ENCODE measurements at places on chromosomes 2 and 18.

DNA sequence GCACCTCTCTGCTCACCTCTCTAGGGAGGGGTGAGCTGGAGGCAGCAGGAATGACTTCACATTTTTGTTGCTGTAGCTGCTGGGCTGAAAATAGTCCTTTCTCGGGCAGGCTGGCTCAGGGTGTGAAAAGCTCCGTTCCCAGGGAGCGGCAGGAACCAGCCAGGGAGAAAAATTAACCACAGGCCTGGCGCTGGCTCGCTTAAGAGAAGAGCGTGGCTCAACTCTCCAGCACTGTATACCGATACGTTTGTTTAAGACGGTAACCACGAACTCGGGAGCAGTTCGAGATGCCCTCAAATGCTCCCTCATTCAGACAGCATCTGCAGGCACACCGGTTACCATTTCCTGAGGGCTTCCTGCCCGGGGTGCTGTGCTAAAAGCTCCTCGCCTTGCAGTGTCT, 129.6 kb downstream of the CELF4 start:
- no peak for DNase-seq

- no peak for DNase-seq
Observed at GRCh38 chr2:188132385-188132784, 159.3 kb upstream of the GULP1 start.

- DNase-seq = no peak
Observed at GRCh38 chr2:205076405-205076804, 531.1 kb downstream of the PARD3B start.

DNA sequence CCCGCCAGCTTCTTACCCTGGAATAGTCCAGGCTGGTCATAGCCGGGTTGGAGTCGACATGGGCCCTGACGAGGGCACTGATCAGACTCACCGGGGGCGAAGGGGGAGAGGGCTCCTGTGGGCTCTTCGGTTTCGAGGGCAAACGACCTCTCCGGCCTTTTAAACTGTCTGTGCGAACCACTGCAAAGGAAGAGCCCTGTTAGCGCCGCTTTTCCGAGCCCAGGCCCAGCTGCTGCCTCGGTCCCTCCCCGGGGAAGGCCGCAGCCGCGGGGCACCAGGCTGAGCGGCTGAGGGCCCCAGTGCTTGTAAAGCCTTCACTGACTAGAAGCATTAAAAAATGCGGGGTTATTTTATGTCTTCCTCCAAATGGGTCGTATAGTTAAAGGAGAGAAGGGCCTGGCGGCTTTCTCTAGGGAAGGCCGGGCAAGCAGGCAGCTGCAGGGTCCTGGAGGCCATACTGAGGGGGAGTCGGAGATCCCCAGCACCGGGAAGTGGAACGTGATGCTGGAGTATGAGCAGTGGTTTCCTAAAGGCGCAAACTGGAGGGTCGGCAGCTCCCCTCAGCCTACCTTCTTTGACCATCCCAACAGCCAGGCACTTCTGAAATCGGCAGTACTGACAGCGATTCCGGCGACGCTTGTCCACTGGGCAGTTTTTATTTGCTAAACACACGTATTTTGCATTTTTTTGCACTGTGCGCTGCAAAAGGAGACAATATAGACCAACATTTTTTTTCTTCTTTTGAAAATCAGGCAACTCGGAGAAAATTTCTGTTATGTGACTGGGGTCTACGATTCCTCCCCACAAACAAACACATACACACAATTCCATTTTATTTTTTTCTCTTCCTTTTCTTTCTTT, 4.5 kb downstream of the NR4A2 start:
- no peak for DNase-seq

DNA sequence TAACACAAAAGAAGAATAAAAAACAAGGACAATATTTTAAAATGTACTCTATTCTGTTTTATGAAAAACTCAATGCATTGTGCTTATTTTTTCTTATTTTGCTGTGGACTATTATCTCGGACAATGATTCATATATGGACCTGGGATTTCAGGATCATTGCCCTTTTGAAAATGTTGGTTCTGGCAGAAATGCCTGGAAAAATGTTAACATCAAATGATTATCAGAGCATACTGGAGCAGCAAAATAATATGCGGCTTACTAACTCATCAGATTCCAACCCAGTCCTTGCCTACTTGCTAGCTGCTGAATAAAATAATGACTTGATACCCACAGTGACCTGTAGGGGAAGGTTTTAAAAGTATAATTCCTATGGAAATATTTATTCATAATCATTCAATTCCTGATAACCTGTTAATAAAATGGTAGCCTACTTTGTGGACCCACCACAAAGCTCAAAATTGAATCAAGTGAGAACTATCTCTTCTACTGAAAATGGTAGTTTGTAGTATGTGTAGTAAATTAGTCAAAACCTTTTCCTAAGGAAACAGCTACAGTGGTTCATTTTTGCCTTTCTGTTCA, 117.4 kb downstream of the NEB start:
- DNase-seq = no peak

- DNase-seq = no peak
Observed at GRCh38 chr2:160472839-160473251, 20.8 kb downstream of the RBMS1 start.

- DNase-seq = no peak
Observed at GRCh38 chr2:160606341-160606740, 112.7 kb upstream of the RBMS1 start.

- DNase-seq = no peak
Observed at GRCh38 chr2:62687636-62688035, 17.9 kb upstream of the EHBP1 start.

DNA sequence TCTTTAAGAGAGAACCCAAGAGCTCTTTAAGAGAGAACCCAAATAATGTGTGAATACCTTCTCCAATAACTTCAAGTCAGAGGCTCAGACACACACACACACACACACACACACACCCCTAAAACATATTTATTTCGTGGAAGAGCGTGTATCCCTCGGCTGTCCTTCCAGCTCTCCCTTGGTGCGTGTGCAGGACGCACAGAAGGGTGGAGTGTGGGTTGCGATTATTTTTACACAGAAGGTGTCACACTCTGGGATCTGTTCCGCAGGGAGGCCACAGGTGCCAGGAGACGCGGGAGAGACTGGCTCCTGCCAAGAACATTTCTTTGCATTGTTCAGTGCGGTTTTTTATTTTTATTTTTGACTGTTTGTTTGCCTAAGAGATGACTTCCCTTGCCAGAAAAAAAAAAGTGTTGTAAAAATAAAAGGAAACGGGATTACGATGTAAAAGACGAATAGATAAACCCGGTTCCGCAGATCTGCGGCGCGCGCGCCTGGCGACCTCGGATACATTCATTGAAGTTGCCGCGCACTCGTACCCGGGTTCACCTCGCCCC, 47.3 kb upstream of the ATP6V1B1 start:
- no peak for DNase-seq

GRCh38 chr2:74715880-74716279, 61.8 kb downstream of the SEMA4F start:
- DNase-seq = no peak

DNA sequence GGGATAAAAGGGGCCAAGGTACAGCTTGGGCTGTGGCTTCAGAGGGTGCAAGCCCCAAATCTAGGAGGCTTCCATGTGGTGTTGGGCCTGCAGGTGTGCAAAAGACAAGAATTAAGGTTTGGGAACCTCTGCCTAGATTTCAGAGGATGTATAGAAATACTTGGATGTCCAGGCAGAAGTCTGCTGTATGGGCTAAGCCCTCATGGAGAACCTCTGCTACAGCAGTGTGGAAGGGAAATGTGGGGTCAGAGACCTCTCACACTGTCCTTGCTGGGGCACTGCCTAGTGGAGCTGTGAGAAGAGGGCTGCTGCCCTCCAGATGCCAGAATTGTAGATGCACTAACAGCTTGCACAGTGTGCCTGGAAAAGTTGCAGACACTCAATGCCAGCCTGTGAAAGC, 880.6 kb upstream of the ID2 start:
- no peak for DNase-seq

GRCh38 chr2:13110825-13111224, 394.1 kb downstream of the TRIB2 start:
- no peak for DNase-seq

DNA sequence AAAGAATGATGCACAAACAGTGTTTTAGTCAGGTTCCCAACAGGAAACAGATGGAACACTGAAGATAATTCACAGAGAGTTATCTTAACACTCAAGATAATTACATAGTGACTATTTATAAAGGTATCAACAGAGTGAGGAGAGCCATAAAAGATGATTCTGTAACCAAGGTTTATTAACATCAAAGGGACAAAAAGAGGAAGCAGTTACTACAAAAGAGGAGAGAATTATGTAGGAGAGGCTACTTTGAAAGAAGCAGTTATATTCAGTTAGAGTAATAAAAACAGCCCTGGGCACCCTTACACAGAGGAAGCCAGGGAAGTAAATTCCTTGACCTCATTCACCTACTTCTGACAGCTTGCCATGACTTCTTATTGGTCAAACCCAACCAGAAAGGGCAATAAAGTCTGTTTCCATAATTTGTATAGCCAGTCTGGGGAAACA, 326.5 kb upstream of the SLC39A10 start:
- DNase-seq = peak; percentile 96

Measured in GF-D8 (cell line).